Naive B cell (primary cell): ENCODE measurements at places on chromosomes 1 and 21. TPM values are rescaled to one million over a fixed set of nuclear protein-coding genes. Genes with fewer than 3 reads are reported as not detected.

Gene SMIM1
- polyA plus RNA-seq, result 0.82 TPM

Gene TENT5C
- 69.1 TPM for polyA plus RNA-seq

Gene GSTM1
- polyA plus RNA-seq, result 90.7 TPM

Gene OR2L3
- polyA plus RNA-seq, result 0.12 TPM

Gene IPP
- 16.9 TPM for polyA plus RNA-seq

Gene HPDL
- polyA plus RNA-seq, result not detected

Gene UBE2U
- not detected for polyA plus RNA-seq

Gene PLOD1
- polyA plus RNA-seq, result 6.8 TPM

DNA sequence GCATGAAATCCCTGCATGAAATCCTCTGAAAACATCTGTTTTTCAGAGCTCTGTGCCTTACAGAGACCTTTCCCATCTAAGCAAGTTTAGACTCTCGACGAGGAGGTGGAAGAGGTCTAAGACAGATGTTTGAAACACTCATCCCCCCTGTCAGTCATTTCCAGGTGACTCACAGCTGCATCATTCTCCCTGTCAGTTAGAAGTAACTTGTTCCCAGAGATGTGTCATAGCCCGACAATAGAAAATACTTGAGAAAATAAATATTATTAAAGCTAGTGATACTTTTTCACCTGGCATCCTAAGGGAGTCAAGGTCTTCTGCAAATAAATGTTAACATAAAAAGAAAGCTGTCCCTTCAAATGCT, 41.6 kb upstream of the SEC16B start:
- H3K27ac ChIP-seq, result no peak overlapping the region
- peaks cover 20% of the 10 kb centered on the region for H3K27me3 ChIP-seq
- no peaks in the 10 kb centered on the region for H3K36me3 ChIP-seq

- DNase-seq, result no peak
- no peaks in the 10 kb centered on the region for H3K36me3 ChIP-seq
- no peak overlapping the region for H3K27ac ChIP-seq
- peaks cover 5% of the 10 kb centered on the region for H3K27me3 ChIP-seq
Observed at GRCh38 chr1:53581476-53581875, 122.3 kb downstream of the DMRTB1 start.

DNA sequence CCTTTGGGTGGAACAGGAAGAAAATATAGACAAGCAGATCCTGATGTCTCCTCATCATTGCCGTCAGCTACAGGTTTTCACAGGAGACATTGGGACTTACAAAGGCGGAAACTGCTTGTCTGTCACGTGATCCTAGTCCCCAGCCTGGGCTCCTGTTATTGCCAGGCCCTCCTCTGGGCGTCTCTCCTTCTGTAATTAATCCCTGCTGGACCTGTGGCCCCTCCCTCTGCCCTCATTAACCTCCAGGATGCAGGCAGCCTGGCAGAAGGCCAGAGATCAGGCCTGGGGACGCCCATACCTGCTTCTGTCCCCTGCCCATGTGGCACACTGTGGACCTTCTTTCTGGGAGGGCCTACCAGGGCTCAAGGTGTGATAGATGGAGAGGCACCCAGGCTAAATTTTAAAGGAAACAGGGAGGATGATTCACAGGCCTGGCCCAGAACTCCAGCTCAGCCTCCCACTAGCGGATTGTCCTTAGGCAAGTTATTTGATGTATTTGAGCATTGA, 2.4 kb downstream of the S100A5 start:
- H3K36me3 ChIP-seq, result no peaks in the 10 kb centered on the region
- H3K27me3 ChIP-seq, result no peaks in the 10 kb centered on the region
- peaks cover 63% of the 10 kb centered on the region for H3K4me1 ChIP-seq
- no peak overlapping the region for H3K27ac ChIP-seq
- H3K4me3 ChIP-seq, result no peak overlapping the region

- no peak for DNase-seq
- H3K27me3 ChIP-seq, result peaks cover 37% of the 10 kb centered on the region
- H3K4me1 ChIP-seq, result peaks cover 16% of the 10 kb centered on the region
Observed at GRCh38 chr1:34885405-34886247, 26.1 kb upstream of the SMIM12 start.

GRCh38 chr1:173635116-173635515, at the start of gene TEX50:
TSS of gene TEX50 (plus strand) at chr1:173635338. CDS start at chr1:173635522, 184 bp downstream.
- no peaks in the 10 kb centered on the region for H3K4me1 ChIP-seq
- H3K27ac ChIP-seq, result no peak within 1 kb of the TSS
- H3K36me3 ChIP-seq, result no peaks in the 10 kb centered on the region
- H3K27me3 ChIP-seq, result peaks cover 15% of the 10 kb centered on the region
- H3K4me3 ChIP-seq, result no peak within 1 kb of the TSS
- no peak for DNase-seq

DNA sequence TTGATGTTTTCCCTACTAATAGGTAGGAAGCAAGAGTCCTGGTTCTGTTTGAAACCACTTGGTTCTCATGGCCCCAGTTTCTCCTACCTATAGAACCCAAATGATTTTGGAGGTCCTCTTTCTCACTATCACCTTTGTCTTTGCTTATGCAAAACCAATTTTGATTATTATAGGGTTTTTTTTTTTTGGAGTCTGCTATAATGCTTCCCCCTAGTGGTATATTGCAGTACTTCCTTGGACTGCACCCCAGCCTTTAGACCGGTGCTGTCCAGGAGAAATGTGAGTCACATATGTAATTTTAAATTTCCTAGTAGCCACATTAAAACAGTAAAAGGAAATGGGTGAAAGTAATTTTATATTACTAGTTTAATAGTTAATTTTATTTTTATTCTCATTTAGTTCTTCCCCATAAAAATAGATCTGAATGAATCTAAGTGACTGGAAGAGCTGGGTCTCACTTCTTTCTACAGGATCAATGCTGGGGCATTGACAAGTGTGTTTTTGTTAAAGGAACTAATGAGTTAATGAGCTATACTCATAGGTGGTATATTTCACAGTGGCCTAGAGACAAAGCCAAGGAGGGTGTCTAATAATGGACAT, 10.6 kb downstream of the FCMR start:
- peak; percentile 60 for DNase-seq
- H3K27me3 ChIP-seq, result no peaks in the 10 kb centered on the region
- H3K4me3 ChIP-seq, result no peak overlapping the region
- H3K4me1 ChIP-seq, result peaks cover 91% of the 10 kb centered on the region

GRCh38 chr1:207298636-207299398, 22.7 kb upstream of the CD55 start:
- peak overlapping the region; percentile 94 for H3K27ac ChIP-seq
- H3K27me3 ChIP-seq, result no peaks in the 10 kb centered on the region
- H3K4me3 ChIP-seq, result peak overlapping the region; percentile 30
- no peaks in the 10 kb centered on the region for H3K36me3 ChIP-seq

DNA sequence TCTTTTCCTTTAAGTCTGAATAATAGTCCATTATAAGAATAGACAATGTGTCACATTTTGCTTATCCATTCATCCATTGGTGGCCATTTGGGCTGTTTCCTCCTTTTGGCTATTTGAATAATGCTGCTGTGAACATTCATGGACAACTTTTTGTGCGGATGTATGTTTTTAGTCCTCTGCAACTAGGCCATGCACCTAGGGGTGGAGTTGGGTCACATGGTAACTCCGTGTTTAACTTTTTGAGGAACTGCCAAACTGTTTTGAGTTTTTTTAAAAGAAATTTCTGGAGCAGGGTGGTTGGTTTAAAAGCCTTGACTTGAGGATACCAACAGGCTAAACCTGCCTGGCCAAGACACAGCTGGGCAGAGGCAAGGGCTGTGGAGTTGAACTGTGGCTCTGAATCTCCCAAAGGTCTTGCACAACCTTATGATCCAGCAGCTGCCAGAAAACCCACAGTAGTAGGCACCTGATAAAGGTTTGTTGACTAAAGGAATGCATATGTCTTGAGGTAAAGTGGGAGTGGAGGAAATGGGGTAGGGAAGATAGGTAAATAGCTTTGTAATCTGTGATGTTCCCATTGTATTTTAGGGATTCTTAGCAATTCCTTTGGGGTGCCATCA, 5.6 kb upstream of the RPTN start:
- no peak overlapping the region for H3K4me3 ChIP-seq
- no peak for DNase-seq
- peaks cover 37% of the 10 kb centered on the region for H3K27me3 ChIP-seq
- H3K27ac ChIP-seq, result no peak overlapping the region

GRCh38 chr1:196887515-196888239, at the start of gene CFHR4:
TSS of gene CFHR4 (plus strand) at chr1:196888052. CDS start at chr1:196888151, 99 bp downstream.
- no peaks in the 10 kb centered on the region for H3K4me1 ChIP-seq
- H3K36me3 ChIP-seq, result no peaks in the 10 kb centered on the region
- H3K4me3 ChIP-seq, result no peak within 1 kb of the TSS
- H3K27ac ChIP-seq, result no peak within 1 kb of the TSS
- no peaks in the 10 kb centered on the region for H3K27me3 ChIP-seq

- peak overlapping the region; percentile 79 for H3K27ac ChIP-seq
- no peaks in the 10 kb centered on the region for H3K27me3 ChIP-seq
- no peaks in the 10 kb centered on the region for H3K36me3 ChIP-seq
Observed at GRCh38 chr1:3858231-3858981, 1.1 kb downstream of the DFFB start.

DNA sequence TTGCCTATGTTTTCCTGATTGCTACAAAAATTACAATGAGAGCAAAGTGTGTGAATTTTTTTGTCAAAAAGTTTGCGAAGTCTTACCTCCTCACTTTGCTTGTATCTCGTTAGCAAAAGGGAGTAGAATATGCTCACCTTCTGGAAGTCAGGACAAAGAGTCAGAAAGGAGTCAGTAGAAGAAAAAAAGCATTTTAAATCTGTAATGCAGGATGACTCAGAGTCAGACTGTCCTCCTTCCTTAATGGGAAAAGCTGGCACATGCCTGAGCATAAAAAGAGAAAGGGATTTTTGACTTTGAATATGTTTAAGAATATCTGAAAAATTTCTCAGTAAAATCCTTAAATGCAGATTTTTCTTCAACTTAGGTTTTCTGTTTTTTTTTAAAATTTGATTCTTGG, 14.2 kb upstream of the VN1R5 start:
- no peaks in the 10 kb centered on the region for H3K36me3 ChIP-seq
- DNase-seq, result no peak
- H3K27ac ChIP-seq, result no peak overlapping the region
- H3K4me1 ChIP-seq, result no peaks in the 10 kb centered on the region
- no peaks in the 10 kb centered on the region for H3K27me3 ChIP-seq

DNA sequence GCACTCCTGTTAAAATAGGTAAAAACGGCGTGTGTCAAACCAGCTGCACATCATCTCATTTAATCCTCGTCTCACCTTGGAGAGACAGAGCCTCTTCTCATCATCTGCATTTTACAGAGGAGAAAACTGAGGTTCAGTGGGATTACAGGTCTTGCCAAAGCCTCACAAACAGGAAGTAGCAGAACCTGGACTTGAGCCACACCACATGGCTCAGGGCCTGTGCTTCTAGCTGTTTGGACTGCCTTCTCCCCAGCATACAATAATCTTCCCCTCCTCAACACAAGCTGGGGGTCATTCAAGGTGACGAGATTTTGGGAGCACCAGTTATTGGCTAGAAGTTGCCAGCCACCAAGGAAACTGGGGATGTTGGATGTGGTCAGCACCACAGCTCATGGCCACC, 167.9 kb upstream of the ZC3H12A start:
- H3K4me3 ChIP-seq, result no peak overlapping the region
- no peak for DNase-seq

DNA sequence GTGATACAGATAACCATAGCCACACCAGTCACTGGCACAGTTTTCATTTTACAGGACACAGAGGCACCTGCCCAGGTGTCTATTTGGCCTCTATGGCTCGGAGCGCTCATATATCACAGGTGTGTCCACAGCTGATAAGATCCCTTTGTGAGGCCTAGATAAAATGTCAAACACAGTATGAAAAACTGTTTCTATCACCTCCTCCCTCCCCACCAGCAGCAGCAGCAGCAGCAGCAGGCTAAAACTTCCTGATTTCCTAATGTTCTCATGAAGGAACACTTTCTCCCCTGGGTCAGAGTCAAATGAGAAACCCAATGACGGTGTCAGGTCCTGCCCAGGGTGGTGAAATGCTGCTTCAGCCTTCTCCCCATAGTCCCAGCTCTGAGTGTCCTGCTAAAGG, 24.4 kb downstream of the ELAPOR1 start:
- no peak overlapping the region for H3K27ac ChIP-seq
- H3K4me1 ChIP-seq, result peaks cover 19% of the 10 kb centered on the region
- H3K36me3 ChIP-seq, result no peaks in the 10 kb centered on the region
- DNase-seq, result no peak
- H3K4me3 ChIP-seq, result no peak overlapping the region
- peaks cover 4% of the 10 kb centered on the region for H3K27me3 ChIP-seq

DNA sequence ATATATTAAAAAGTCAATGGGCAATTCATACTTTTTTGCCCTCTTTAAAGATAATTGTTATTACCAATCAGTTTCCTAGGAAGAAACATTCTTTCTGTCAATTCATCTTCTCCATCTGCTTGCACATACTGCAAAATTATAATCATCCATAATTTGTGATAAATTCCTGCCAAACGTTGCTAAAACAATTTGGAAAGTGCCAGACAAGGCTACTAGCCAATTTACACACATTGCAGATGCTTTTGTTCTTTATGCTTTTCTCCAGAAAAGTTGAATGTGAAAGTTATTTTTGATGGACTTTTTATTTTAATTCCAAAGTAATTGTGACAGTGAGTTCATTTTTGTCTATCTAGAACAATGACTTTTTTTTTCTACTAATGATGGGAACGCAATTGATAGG, 992.8 kb upstream of the ADGRL2 start:
- H3K4me3 ChIP-seq, result no peak overlapping the region
- H3K4me1 ChIP-seq, result no peaks in the 10 kb centered on the region
- H3K27ac ChIP-seq, result no peak overlapping the region
- no peaks in the 10 kb centered on the region for H3K27me3 ChIP-seq

DNA sequence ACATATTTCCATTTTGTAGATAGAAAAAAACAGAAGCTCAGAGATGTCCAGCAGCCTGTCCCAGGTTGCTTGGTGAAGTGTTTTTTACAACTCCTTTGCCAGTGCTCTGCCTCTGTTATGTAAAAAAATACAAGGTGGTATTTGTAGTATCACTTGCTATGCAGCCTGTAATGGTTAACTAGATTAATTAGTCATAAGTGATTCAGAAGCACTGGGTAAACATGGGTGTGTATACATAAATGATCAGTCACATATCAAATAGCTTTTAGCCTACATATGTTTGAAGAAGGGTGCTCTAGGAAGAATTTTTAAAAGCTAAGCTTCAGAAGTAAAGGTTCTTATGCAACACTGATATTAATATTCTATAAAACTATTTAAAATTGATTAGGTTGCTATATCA, 70.0 kb upstream of the MAGI3 start:
- DNase-seq, result no peak
- H3K4me1 ChIP-seq, result no peaks in the 10 kb centered on the region
- H3K27me3 ChIP-seq, result no peaks in the 10 kb centered on the region
- no peaks in the 10 kb centered on the region for H3K36me3 ChIP-seq

GRCh38 chr21:33441489-33442477, 38.0 kb downstream of the TMEM50B start:
- DNase-seq, result peak; percentile 61
- H3K27me3 ChIP-seq, result no peaks in the 10 kb centered on the region
- H3K4me3 ChIP-seq, result peak overlapping the region; percentile 85
- peaks cover 4% of the 10 kb centered on the region for H3K36me3 ChIP-seq

- peaks cover 4% of the 10 kb centered on the region for H3K4me1 ChIP-seq
- DNase-seq, result no peak
- no peak overlapping the region for H3K4me3 ChIP-seq
- no peaks in the 10 kb centered on the region for H3K36me3 ChIP-seq
- no peak overlapping the region for H3K27ac ChIP-seq
- no peaks in the 10 kb centered on the region for H3K27me3 ChIP-seq
Observed at GRCh38 chr1:225765982-225766674, 11.5 kb upstream of the SRP9 start.

GRCh38 chr1:215523128-215523861, 43.8 kb upstream of the KCTD3 start:
- H3K36me3 ChIP-seq, result no peaks in the 10 kb centered on the region
- H3K4me1 ChIP-seq, result no peaks in the 10 kb centered on the region
- DNase-seq, result no peak
- H3K4me3 ChIP-seq, result no peak overlapping the region
- H3K27ac ChIP-seq, result peak overlapping the region; percentile 85

- no peak overlapping the region for H3K27ac ChIP-seq
- DNase-seq, result no peak
- no peaks in the 10 kb centered on the region for H3K36me3 ChIP-seq
- H3K27me3 ChIP-seq, result peaks cover 20% of the 10 kb centered on the region
- no peak overlapping the region for H3K4me3 ChIP-seq
Observed at GRCh38 chr1:1360506-1361169, 2.3 kb upstream of the MXRA8 start.
